Stomach (tissue), 19 donors: ENCODE measurements at places on chromosomes 16 and 17. TPM values are rescaled to one million over a fixed set of nuclear protein-coding genes. Genes with fewer than 3 reads are reported as not detected.

Gene USP6
- total RNA-seq, result 0.45 TPM

Gene ZPBP2
- total RNA-seq, result not detected

Gene LDAF1
- total RNA-seq, result 53.7 TPM

Gene EVPL
- 16.1 TPM for total RNA-seq

Gene EVPLL
- total RNA-seq, result not detected

Gene PRSS36
- total RNA-seq, result 0.87 TPM

Gene ASB16
- not detected for total RNA-seq

DNA sequence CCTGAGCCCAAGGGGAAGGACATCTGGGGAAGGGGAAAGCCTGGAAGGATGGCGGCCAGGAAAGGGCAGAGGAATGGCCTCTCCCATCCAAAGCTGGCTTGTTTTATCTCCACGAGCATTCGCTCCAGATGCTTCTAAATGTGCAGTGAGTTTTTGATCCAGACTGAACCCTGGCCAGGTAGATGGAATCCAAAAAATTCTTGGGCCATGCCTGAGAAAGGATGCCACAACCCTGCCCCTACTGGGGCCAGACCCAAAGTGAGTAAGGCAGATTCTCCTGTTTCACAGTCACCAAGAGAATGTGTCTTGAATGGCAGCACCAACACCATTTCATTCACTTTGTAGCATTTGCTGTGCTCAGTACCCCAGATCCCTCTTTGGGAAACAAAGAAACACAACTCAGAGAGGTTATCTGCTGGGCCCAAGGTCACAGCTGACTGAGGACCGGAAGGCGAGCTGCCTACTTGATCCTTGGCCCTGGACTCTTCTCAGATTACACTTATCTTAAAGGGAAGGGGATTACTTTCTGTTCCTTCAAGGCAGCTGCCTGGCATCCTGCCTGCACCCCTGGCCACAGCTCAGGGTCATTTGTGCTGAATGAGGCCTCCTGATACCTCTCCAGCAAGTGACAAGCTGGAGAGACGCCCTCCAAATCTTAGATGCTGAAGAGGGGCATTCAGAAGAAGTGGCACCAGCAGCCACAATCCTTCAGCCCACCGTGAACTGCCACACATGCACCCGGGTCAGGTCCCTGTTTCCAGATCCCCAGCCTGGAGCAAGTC lies 3.6 kb downstream of the LRRC75A start:
- no peak overlapping the region for H3K4me3 ChIP-seq
- peak; percentile 36 for DNase-seq

GRCh38 chr17:11324846-11325420 lies 83.9 kb downstream of the SHISA6 start:
- no peaks in the 10 kb centered on the region for H3K36me3 ChIP-seq
- no peak overlapping the region for H3K4me3 ChIP-seq
- no peak overlapping the region for H3K27ac ChIP-seq
- peaks cover 4% of the 10 kb centered on the region for H3K4me1 ChIP-seq
- no peaks in the 10 kb centered on the region for H3K27me3 ChIP-seq
- no peak for DNase-seq

DNA sequence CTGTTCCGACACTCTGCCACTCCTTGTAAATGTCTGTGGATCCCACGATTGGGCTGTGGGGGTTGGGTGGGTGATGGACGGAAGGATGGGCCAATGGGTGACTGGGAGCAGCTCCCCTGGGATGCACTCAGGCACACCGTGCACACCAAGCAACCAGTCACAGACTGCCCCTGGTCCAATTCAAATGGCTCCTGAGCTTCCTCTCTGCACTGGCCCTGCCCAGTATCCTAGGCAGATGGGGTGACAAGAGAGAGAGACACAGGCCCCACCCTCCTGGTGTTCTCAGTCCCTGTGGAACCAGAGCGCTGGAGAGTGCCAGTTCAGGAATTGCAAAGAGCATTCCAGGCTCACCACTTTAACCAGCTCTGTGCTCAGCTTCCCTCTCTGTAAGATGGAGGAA lies 32.8 kb downstream of the BEAN1 start:
- no peak for DNase-seq
- peaks cover 33% of the 10 kb centered on the region for H3K27me3 ChIP-seq
- H3K27ac ChIP-seq, result no peak overlapping the region
- H3K4me1 ChIP-seq, result no peaks in the 10 kb centered on the region
- H3K36me3 ChIP-seq, result no peaks in the 10 kb centered on the region

GRCh38 chr16:70736465-70737376 lies 50.9 kb upstream of the MTSS2 start:
- peaks cover 35% of the 10 kb centered on the region for H3K4me1 ChIP-seq
- no peak for DNase-seq
- H3K27me3 ChIP-seq, result no peaks in the 10 kb centered on the region
- H3K27ac ChIP-seq, result peak overlapping the region; percentile 26
- H3K4me3 ChIP-seq, result no peak overlapping the region

DNA sequence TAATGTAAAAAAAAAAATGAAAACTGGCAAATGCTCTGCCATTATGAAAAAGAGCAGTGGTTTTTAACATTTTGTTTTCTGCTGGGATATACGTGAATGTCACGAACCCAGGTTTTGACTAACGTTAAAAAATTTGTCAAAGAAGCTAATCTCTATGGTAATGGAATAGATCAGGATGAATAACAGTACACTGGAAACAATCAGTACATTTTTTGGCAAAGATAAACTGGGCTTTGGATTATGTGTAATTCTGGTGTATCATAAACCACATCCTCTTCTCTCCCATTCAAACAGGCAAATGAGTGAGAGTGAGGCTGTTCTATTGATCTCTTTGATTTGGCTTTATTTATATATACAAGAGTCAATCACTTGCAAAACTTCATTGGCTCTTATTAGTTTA lies 207.0 kb upstream of the IRX3 start:
- no peak overlapping the region for H3K27ac ChIP-seq
- peaks cover 5% of the 10 kb centered on the region for H3K4me1 ChIP-seq
- H3K4me3 ChIP-seq, result no peak overlapping the region
- DNase-seq, result no peak
- no peaks in the 10 kb centered on the region for H3K27me3 ChIP-seq
- H3K36me3 ChIP-seq, result no peaks in the 10 kb centered on the region

GRCh38 chr17:79028496-79029326 lies 4.7 kb downstream of the C1QTNF1 start:
- no peak for DNase-seq
- H3K27ac ChIP-seq, result no peak overlapping the region
- no peak overlapping the region for H3K4me3 ChIP-seq
- peaks cover 49% of the 10 kb centered on the region for H3K4me1 ChIP-seq
- no peaks in the 10 kb centered on the region for H3K36me3 ChIP-seq

- peaks cover 50% of the 10 kb centered on the region for H3K36me3 ChIP-seq
- H3K4me3 ChIP-seq, result no peak overlapping the region
- peaks cover 54% of the 10 kb centered on the region for H3K4me1 ChIP-seq
- peak overlapping the region; percentile 91 for H3K27ac ChIP-seq
- H3K27me3 ChIP-seq, result peaks cover 33% of the 10 kb centered on the region
Measured at GRCh38 chr17:78125976-78126894, 2.3 kb downstream of the TMC6 start.

DNA sequence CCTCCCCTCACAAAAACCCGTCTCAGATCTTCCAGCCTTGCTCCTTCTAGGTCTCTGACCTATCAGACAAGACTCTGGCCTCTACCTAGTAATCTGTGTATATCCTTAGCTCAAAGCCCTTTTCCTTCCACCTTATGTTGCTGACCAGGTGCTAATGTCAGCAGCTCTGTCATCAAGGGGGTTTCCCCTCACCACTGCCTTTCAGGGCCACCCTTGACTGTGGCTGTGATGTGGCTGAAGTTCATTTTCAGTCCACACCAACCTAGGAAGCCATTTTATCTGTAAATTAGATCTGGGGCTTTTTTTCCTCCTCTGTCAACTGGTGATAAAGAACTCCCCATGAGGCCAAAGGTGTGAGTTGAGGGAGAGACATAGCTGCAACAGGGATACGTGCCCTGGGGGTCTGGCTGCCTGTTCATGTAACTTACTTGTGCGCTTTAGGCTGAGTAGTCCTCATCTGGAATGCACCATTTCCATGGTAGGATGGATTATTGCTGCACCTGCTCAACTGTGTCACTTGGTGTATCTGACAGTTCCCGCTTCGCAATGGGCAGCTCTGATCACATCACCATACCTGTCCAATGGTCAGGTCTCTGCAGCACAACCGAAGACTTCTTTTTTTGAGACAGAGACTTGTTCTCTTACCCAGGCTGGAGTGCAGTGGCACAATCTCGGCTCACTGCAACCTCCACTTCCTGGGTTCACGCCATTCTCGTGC lies 14.7 kb upstream of the RUNDC3A start:
- H3K4me3 ChIP-seq, result no peak overlapping the region
- no peak overlapping the region for H3K27ac ChIP-seq
- H3K4me1 ChIP-seq, result no peaks in the 10 kb centered on the region

DNA sequence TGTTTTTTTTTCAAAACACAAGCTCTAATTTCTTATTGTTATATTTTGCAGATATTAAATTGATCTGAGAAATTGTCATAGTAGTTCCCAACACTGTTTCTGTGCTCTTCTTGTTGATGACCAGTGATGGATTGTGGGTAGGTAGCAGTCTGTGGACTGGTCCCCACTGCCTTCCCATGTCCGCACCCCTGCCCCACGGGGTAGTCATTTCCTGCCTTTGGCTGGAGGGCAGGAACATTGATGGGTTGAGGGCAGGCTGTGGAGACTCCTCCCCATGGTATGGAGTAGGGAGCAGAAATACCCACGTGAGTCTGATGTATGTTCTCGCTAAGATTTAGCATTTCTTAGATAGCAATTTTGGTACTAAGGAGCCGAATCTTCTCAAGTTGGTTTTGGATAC lies 762.0 kb downstream of the CDH8 start:
- no peaks in the 10 kb centered on the region for H3K4me1 ChIP-seq
- H3K36me3 ChIP-seq, result no peaks in the 10 kb centered on the region
- no peaks in the 10 kb centered on the region for H3K27me3 ChIP-seq
- no peak overlapping the region for H3K4me3 ChIP-seq
- no peak for DNase-seq

DNA sequence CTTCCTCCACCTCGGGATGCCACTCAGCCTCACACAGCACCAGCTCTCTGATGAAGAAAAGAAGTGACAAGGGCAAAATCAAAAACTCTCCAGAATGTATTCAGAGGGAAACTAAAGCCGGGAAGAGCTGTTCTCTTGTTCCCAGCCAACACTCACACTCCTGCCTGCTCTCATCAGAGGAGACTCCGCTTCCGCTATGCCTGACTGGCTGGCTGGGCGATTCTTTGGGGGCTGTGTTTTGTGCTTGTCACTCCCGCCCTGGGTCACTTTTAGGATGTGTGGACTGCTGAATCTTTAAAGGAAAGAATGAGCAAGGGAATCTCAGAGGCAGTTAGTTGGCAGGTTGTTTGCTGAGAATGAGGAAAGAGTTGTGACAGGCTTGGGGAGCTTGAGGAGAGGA lies 54.6 kb upstream of the TBX2 start:
- DNase-seq, result no peak
- no peaks in the 10 kb centered on the region for H3K27me3 ChIP-seq
- H3K36me3 ChIP-seq, result no peaks in the 10 kb centered on the region
- no peak overlapping the region for H3K27ac ChIP-seq
- no peaks in the 10 kb centered on the region for H3K4me1 ChIP-seq

GRCh38 chr16:18979936-18980335 lies 3.8 kb upstream of the TMC7 start:
- no peak overlapping the region for H3K27ac ChIP-seq
- H3K36me3 ChIP-seq, result no peaks in the 10 kb centered on the region

GRCh38 chr17:19812407-19812806 lies 55.3 kb downstream of the ULK2 start:
- no peaks in the 10 kb centered on the region for H3K27me3 ChIP-seq
- H3K36me3 ChIP-seq, result peaks cover 60% of the 10 kb centered on the region
- DNase-seq, result no peak
- H3K27ac ChIP-seq, result no peak overlapping the region
- H3K4me1 ChIP-seq, result no peaks in the 10 kb centered on the region
- no peak overlapping the region for H3K4me3 ChIP-seq

DNA sequence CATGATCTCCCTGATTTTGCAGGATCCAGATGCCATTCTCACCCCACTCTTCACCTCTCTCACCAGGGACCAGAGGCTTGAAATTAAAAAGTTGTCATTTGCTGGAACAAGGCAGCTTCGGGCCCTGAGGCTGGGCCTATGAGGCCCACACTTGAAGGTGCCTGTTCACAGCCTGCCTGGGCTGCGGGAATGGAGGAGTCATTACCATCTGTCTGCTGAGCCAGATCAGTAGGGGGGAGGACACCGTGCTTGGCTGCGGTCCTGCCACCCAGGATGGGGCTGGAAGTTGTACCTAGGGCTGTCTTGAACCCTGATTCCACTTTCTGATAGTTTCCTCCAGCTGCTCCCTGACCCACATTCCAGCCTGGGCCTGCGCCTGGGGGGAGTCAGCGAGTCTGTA lies 208.3 kb upstream of the N4BP1 start:
- no peaks in the 10 kb centered on the region for H3K36me3 ChIP-seq
- H3K27me3 ChIP-seq, result peaks cover 7% of the 10 kb centered on the region
- no peak overlapping the region for H3K27ac ChIP-seq
- DNase-seq, result no peak

GRCh38 chr17:79340333-79341221 lies 266.0 kb downstream of the ENGASE start:
- no peak overlapping the region for H3K27ac ChIP-seq
- no peaks in the 10 kb centered on the region for H3K4me1 ChIP-seq
- no peaks in the 10 kb centered on the region for H3K36me3 ChIP-seq
- no peak overlapping the region for H3K4me3 ChIP-seq
- H3K27me3 ChIP-seq, result peaks cover 5% of the 10 kb centered on the region

DNA sequence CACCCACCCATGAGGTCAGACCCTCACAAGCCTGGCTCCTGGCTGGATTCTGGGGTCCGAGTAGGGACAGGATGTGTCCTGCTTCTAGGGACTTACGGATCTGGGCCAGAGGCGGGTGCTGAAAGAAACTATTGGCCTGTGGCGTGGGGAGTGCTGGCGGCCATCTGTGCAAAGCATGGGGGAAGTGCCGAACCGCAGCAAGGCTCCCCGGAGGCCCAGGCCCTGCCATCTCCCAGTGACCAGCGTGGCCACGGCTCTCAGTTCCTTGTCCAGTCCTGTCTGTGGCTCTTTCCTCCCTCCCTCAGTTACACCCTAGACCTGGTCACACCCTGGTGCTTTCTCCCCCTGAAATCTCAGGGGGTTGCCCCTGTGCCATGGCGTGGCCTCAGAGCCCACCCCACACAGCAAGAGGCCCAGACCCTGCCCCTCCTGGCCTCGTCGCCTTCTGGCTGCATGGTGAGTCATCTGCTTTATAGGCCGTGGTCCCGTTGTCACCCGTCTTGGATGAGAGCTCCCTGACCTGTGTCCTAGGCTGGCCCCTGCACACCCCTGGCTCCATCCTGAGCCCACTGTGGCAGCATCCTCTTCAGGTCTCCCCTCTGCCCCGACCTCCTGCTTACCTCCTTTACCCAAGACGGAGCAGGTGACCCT lies 54.5 kb downstream of the PRMT7 start:
- H3K4me1 ChIP-seq, result peaks cover 5% of the 10 kb centered on the region
- no peak overlapping the region for H3K27ac ChIP-seq
- H3K36me3 ChIP-seq, result peaks cover 23% of the 10 kb centered on the region
- no peak for DNase-seq
